Activated T-helper 2 cell treated with anti-CD3 and anti-CD28 coated beads, Interferon-gamma antibody, Interleukin-2, Interleukin-4, amounts not matched to agents 10 μg/mL and 5 μg/mL and 100 μg/mL, durations not matched to agents 14 hours and 24 hours and 36 hours (primary cell): ENCODE measurements at places on chromosomes 5 and 9. TPM values are rescaled to one million over a fixed set of nuclear protein-coding genes. Genes with fewer than 3 reads are reported as not detected.

GRCh38 chr9:121283856-121284732, 16.1 kb downstream of the GSN start:
- no peaks in the 10 kb centered on the region for H3K36me3 ChIP-seq
- peaks cover 28% of the 10 kb centered on the region for H3K4me1 ChIP-seq
- no peak overlapping the region for H3K27ac ChIP-seq
- H3K4me3 ChIP-seq = no peak overlapping the region
- no peaks in the 10 kb centered on the region for H3K27me3 ChIP-seq

- no peaks in the 10 kb centered on the region for H3K4me1 ChIP-seq
- no peaks in the 10 kb centered on the region for H3K36me3 ChIP-seq
- H3K27me3 ChIP-seq = no peaks in the 10 kb centered on the region
- no peak overlapping the region for H3K27ac ChIP-seq
- no peak for DNase-seq
- H3K4me3 ChIP-seq = no peak overlapping the region
Measured at GRCh38 chr9:107933097-107933496, 443.5 kb upstream of the KLF4 start.

GRCh38 chr9:133536080-133536479, 1.6 kb downstream of the ADAMTSL2 start:
- no peak overlapping the region for H3K4me3 ChIP-seq
- no peak for DNase-seq
- no peak overlapping the region for H3K27ac ChIP-seq
- H3K36me3 ChIP-seq = no peaks in the 10 kb centered on the region

GRCh38 chr5:67065696-67066095, 130.9 kb downstream of the CD180 start:
- peaks cover 5% of the 10 kb centered on the region for H3K27me3 ChIP-seq
- H3K4me3 ChIP-seq = no peak overlapping the region
- H3K36me3 ChIP-seq = no peaks in the 10 kb centered on the region
- no peak overlapping the region for H3K27ac ChIP-seq

GRCh38 chr5:122759241-122760070, 15.4 kb upstream of the SNX2 start:
- no peak for DNase-seq
- no peak overlapping the region for H3K27ac ChIP-seq
- H3K36me3 ChIP-seq = no peaks in the 10 kb centered on the region
- H3K4me3 ChIP-seq = no peak overlapping the region

- no peaks in the 10 kb centered on the region for H3K27me3 ChIP-seq
- no peaks in the 10 kb centered on the region for H3K4me1 ChIP-seq
- no peak for DNase-seq
- H3K4me3 ChIP-seq = no peak overlapping the region
- no peak overlapping the region for H3K27ac ChIP-seq
- no peaks in the 10 kb centered on the region for H3K36me3 ChIP-seq
Measured at GRCh38 chr9:113781896-113782295, 94.2 kb upstream of the ZNF618 start.

DNA sequence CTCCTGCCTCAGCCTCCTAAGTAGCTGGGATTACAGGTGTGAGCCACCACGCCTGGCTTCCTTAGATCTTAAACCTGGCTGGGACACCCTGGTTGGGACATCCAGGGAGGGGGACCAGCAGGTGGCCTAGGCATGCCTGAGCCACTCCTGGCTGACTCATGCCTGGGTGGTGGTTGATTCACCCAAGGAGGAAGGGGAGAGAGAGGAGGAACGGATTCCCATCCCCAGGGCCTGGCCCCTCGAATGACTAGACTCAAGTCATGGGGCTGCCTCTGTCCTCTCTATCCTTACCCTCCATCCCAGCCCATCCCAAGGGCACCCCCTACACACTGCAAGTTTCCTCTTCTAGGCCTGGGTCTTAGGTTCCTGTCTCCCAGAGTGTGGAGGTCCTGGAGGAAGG, 12.7 kb downstream of the EEIG1 start:
- no peaks in the 10 kb centered on the region for H3K27me3 ChIP-seq
- peaks cover 28% of the 10 kb centered on the region for H3K36me3 ChIP-seq
- H3K4me1 ChIP-seq = peaks cover 77% of the 10 kb centered on the region
- no peak overlapping the region for H3K4me3 ChIP-seq

- no peak for DNase-seq
- no peaks in the 10 kb centered on the region for H3K4me1 ChIP-seq
- no peak overlapping the region for H3K27ac ChIP-seq
- no peaks in the 10 kb centered on the region for H3K36me3 ChIP-seq
- H3K4me3 ChIP-seq = no peak overlapping the region
Measured at GRCh38 chr5:158198636-158199035, 339.7 kb upstream of the CLINT1 start.

- DNase-seq = no peak
- H3K36me3 ChIP-seq = no peaks in the 10 kb centered on the region
- H3K27ac ChIP-seq = no peak overlapping the region
- no peaks in the 10 kb centered on the region for H3K27me3 ChIP-seq
Measured at GRCh38 chr5:129173771-129174170, 79.2 kb downstream of the ISOC1 start.

DNA sequence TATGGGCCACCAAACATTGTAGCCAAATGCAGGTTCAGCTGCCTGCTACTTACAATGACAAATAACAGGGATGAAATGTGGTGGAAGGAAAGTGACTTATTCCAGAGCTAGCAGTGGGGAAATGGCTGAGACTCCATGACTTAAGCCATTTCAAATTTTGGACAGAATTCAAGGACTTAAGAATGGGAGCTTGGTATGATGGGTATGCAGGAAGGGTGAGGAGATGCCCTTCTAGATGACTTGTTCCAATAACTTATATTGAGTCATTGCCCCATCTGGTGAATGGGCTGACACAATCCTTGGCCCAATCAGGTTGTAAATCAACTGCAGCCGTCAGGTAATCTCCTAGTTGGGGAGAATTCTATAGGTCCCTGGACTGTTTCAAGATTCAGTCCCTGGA, 230.7 kb upstream of the SGCD start:
- no peaks in the 10 kb centered on the region for H3K27me3 ChIP-seq
- DNase-seq = no peak
- no peak overlapping the region for H3K27ac ChIP-seq
- H3K4me1 ChIP-seq = no peaks in the 10 kb centered on the region
- H3K36me3 ChIP-seq = no peaks in the 10 kb centered on the region

DNA sequence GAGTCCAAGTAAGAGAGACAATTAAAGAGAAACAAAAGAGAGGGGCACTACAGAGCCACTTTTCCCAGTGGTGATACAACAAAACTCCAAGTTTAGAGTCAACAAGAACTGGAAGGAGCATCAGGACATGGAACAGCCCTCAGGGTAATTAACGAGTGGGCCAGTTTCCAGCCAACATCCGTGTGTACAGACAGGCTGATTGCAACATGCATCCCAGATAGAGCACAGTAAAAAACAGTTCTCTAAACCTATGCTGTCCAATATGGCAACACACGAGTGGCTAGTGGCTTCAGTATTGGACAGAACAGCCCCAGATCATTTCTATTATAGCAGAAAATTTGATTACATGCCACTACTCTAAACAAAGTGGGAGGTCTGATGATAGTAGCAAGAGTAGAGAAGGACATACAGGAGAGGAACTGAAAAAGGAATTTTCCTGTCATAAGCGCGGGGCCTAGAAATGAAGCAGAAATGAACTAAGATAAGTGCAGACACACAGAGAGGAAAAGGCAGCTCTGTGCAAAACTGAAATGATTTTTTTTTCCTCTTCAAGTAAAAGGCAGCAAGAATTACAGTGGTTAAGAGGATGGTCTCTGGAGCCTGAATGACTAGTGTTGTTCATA, 175.6 kb upstream of the CCNG1 start:
- no peaks in the 10 kb centered on the region for H3K4me1 ChIP-seq
- no peaks in the 10 kb centered on the region for H3K27me3 ChIP-seq
- no peaks in the 10 kb centered on the region for H3K36me3 ChIP-seq
- H3K27ac ChIP-seq = no peak overlapping the region
- H3K4me3 ChIP-seq = no peak overlapping the region

GRCh38 chr9:138062196-138062595, 184.6 kb downstream of the CACNA1B start:
- DNase-seq = no peak
- no peaks in the 10 kb centered on the region for H3K4me1 ChIP-seq
- no peak overlapping the region for H3K27ac ChIP-seq
- no peaks in the 10 kb centered on the region for H3K36me3 ChIP-seq
- H3K27me3 ChIP-seq = no peaks in the 10 kb centered on the region

- DNase-seq = no peak
- H3K4me1 ChIP-seq = no peaks in the 10 kb centered on the region
- H3K4me3 ChIP-seq = no peak overlapping the region
- no peak overlapping the region for H3K27ac ChIP-seq
- no peaks in the 10 kb centered on the region for H3K36me3 ChIP-seq
Measured at GRCh38 chr9:22921742-22922141, 475.1 kb downstream of the DMRTA1 start.

GRCh38 chr5:126460977-126461376, 37.8 kb downstream of the GRAMD2B start:
- H3K27ac ChIP-seq = no peak overlapping the region
- H3K36me3 ChIP-seq = peaks cover 6% of the 10 kb centered on the region
- no peaks in the 10 kb centered on the region for H3K27me3 ChIP-seq
- H3K4me1 ChIP-seq = peaks cover 11% of the 10 kb centered on the region
- no peak overlapping the region for H3K4me3 ChIP-seq
- no peak for DNase-seq

DNA sequence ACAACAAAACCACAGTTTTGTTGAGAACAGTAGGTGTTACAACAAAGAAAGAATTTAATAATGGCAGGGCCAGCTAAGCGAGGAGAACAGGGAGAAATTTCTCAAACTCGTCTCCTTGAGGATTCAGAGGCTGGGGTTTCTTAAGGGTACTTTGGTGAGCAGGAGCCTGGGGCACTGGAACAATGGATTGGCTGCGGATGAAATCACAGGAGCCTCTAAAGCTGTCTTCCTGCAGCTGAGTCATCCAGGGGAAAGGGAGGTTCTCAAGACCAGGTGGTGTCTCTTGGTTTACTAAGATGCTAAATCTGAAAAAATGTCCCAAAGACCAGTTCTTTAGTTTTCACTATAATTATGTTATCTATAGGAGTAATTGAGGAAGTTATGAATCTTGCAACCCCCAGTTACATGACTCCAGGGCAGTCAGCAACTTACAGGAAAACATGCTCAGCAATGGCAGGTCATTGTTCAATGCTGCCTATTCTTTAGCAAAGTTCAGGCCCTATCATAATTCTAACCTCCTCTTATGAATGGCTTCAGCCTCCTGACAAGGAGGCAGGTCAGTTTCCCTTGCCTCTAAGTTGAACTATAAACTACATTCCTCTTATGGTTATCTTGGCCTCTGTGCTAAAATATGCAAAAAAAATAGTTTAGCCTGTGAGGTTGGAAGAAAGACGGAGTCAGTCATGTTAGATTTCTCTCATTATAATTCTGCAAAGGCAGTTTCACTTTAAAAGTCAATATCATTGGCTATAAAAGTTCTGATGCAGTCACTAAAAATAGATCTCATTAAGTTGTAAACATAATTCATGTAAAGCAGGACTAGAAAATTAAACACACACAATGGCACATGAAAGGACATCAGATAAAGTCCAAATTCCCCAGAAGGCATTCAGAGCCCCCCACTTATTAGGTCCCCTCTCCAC, 63.3 kb upstream of the CKS2 start:
- no peak overlapping the region for H3K27ac ChIP-seq
- no peak for DNase-seq
- no peaks in the 10 kb centered on the region for H3K36me3 ChIP-seq
- H3K4me3 ChIP-seq = no peak overlapping the region
- no peaks in the 10 kb centered on the region for H3K4me1 ChIP-seq
- H3K27me3 ChIP-seq = peaks cover 17% of the 10 kb centered on the region

GRCh38 chr5:39440958-39441624, 16.3 kb upstream of the DAB2 start:
- DNase-seq = no peak
- H3K27ac ChIP-seq = no peak overlapping the region
- H3K27me3 ChIP-seq = peaks cover 2% of the 10 kb centered on the region
- no peak overlapping the region for H3K4me3 ChIP-seq

- no peaks in the 10 kb centered on the region for H3K4me1 ChIP-seq
- peaks cover 13% of the 10 kb centered on the region for H3K27me3 ChIP-seq
- no peak overlapping the region for H3K4me3 ChIP-seq
- H3K36me3 ChIP-seq = no peaks in the 10 kb centered on the region
- H3K27ac ChIP-seq = no peak overlapping the region
Measured at GRCh38 chr9:96661711-96662110, 6.6 kb upstream of the PRXL2C start.

DNA sequence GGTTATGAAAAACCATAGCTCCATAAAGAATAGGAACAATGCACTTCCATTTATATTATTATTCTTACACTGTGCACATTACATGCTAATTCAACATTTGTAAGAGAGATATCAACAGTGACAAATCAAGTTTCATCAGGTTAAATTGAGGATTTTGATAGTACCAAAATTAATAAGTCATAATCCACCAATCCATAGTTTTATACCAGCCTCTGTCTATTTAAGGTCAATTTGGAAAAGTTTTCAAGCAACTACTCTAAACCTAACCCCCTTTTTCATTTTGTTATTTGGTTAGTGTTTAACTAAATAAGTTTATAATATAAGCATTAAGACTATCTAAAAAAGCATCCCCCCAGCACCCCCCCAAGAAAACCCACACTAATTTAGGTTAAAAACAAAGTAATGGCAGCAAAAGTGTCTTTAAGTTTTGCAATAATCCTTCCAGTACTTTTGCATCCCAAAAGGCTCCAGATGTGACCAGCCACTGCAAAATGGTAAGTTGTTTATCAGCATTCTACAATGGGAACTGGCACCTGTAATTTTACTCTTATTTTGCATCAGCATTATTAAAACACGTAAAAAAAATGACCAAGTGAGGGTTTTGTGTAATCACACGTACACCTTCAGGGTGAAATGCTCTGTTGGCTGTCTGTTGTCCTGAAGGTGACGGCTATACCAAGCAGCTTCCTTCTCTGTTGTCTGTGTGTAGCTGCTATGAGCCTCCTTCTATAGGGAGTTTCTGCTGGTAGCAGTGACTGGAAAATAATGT, 36.8 kb upstream of the SSBP2 start:
- peaks cover 2% of the 10 kb centered on the region for H3K27me3 ChIP-seq
- H3K4me3 ChIP-seq = no peak overlapping the region
- no peak for DNase-seq
- no peak overlapping the region for H3K27ac ChIP-seq

GRCh38 chr5:87150630-87151029, 117.1 kb upstream of the RASA1 start:
- peaks cover 4% of the 10 kb centered on the region for H3K27me3 ChIP-seq
- H3K27ac ChIP-seq = no peak overlapping the region
- peaks cover 8% of the 10 kb centered on the region for H3K4me1 ChIP-seq
- DNase-seq = no peak

DNA sequence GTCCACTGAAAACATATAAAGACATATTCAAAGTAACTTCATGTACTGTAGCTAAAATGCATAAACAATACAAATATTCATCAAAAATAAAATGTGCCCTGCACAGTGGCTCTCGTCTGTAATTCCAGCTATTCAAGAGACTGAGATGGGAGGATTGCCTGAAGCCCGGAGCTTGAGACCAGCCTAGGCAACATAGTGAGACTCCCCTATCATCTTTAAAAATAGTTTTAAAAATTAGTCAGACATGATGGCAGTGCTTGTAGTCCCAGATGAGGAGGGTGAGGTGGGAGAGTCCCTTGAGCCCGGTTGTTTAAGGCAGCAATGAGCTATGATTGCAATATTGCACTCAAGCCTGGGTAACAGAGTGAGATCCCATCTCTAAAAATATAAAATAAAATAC, 534.1 kb downstream of the ANXA1 start:
- no peaks in the 10 kb centered on the region for H3K4me1 ChIP-seq
- no peak for DNase-seq
- H3K36me3 ChIP-seq = no peaks in the 10 kb centered on the region

FLT4 gene
- 1.1 and 1.7 TPM in 2 replicates for total RNA-seq

BDP1 gene
- total RNA-seq = 36.1 and 36.9 TPM in 2 replicates

SEMA6A gene
- total RNA-seq = 0.67 TPM in 1 of 2 replicates, not detected in the other

LCN10 gene
- total RNA-seq = 1.2 and 1.7 TPM in 2 replicates

GDF9 gene
- 0.11 TPM in 1 of 2 replicates, not detected in the other for total RNA-seq

NMUR2 gene
- not detected in 2 replicates for total RNA-seq

SPEF2 gene
- total RNA-seq = 10.0 and 11.5 TPM in 2 replicates
